ENCODE measurements at places on chromosomes 6 and 20.

- DNase-seq: peak; percentile 92
Observed at GRCh38 chr20:43844778-43845614, 69.7 kb upstream of the TOX2 start.

GRCh38 chr6:150765067-150765764, 100.3 kb upstream of the MTHFD1L start:
- DNase-seq: no peak

DNA sequence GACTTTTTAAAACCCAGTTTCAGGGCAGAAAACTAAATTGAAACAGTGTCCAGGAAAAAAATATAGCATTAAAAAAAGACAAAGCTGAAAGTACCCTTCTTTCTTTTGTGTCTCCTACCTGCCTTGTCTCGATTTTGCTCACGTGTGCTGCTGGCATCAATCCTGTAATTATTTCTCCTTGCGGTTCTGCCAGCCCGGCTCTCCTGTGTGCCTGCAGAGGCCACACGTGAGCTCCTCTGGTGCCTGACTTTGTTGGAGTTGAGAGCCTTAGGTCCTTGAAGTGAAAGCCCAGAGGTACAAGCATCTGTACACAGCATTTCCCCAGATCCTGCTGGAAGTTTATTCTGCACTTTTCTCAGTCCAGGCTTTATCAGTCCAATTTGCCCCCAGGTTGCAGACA, 36.5 kb downstream of the GHRH start:
- no peak for DNase-seq

DNA sequence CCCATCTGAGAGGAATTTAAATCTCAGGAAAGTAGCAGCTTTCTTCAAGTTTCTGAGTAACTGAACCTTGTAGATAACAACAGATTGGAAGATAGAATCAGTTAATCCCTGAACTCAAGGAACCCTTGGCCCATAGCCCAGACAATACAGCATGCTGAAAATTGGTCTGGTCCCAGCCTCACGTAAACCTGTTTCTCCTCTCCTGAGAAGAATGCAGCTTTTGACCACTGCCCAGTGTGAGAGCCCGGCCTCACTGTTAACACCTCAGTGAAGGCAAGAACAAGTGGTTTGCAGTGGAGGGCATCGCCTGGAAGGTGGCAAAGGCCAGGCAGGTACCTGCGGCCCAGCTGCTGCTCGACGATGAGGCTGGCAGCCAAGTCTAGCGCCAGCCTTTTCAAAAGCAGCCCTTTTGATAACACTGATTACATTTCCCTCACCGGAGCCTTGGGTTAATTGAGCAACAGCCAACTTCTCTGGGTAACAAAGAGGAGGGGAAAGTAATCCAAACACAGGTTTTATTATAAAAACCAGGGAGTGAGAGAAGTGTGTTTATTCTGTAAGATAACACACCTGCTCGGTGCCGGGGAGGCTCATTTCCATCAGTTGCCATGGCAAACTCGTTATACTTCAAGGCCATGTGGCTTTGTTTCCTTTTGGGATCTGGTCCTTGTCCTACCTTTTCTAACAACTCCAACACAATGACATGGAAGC, 54.0 kb downstream of the TRAF3IP2 start:
- DNase-seq: peak; percentile 69

- no peak for DNase-seq
Observed at GRCh38 chr6:84344005-84344404, 116.6 kb upstream of the CEP162 start.

DNA sequence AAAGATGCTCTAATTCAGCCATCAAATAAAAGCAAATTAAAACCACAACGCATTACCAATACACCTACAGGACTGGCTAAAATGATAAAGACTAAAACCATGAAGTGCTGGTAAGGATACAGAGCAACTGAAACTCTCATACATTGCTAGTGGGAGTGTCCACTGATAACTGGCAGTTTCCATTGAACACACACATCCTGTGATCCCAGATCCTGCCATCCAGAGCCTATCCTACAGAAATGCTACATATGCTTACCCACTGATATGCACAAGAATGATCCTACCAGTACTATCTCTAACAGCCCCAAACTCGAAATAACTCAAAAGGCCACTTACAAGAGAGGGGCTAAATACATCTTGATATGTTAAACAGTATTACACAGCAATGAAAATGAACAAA, 81.0 kb downstream of the FYN start:
- DNase-seq: no peak

DNA sequence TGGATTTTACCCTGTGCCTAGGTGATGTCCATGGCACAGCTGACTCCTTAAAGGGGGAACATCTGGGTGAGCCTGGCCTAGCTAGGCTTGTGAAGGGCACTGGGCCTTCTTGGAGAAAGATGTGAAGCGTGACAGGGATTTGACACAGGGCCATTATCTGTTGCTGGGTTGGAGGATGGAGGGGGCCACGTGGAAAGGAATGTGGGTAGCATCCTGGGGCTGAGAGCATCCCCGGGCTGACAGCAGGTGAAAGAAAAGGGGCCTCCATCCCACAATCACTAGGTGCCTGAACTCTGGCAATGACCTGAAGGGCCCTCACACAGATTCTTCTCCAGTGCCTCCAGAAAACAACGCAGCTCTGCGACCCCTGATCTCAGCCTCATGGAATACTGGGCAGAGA, 124.7 kb downstream of the DTNBP1 start:
- DNase-seq: no peak

- DNase-seq: no peak
Observed at GRCh38 chr6:168381726-168382458, 59.1 kb upstream of the SMOC2 start.

- DNase-seq: no peak
Observed at GRCh38 chr20:17840423-17840822, 128.2 kb downstream of the SNX5 start.

- no peak for DNase-seq
Observed at GRCh38 chr6:69337311-69337710, 459.5 kb downstream of the LMBRD1 start.

DNA sequence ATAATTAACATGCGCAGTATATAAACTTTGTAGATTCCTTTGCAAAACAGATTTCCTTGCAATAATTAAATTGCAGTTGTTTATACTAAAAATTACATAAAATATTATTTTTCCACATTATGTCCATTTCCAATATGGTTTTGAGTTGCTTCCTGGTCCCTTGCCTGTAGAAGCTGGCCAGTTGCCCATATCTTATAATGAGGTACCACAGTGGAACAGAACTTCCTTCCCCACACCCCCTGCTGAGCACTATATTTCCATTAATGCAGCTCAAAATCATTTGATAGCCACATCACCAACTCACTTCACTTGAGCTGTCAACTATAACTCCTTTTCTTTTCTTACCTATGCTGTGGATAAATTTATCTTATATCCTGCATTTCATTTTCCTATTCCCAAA, 194.6 kb downstream of the DST start:
- DNase-seq: no peak

DNA sequence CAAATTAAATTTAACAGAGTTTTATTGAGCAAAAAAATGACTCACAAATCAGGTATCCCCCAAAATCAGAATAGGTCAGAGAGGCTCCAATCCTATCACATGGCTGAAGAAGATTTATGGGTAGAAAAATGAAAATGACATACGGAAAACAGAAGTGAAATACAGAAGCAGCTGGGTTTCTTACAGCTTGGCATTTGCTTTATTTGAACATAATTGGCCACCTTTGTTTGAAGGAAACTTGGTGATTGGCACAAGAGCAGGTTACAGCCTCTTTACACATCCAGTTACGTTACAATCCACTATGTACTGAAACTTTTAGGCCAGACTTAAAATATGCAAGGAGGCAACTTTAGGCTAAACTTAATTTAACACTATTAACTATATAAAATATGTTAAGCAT, 11.7 kb upstream of the TREM2 start:
- DNase-seq: no peak

GRCh38 chr6:157637516-157637915, 185.5 kb upstream of the SNX9 start:
- no peak for DNase-seq

DNA sequence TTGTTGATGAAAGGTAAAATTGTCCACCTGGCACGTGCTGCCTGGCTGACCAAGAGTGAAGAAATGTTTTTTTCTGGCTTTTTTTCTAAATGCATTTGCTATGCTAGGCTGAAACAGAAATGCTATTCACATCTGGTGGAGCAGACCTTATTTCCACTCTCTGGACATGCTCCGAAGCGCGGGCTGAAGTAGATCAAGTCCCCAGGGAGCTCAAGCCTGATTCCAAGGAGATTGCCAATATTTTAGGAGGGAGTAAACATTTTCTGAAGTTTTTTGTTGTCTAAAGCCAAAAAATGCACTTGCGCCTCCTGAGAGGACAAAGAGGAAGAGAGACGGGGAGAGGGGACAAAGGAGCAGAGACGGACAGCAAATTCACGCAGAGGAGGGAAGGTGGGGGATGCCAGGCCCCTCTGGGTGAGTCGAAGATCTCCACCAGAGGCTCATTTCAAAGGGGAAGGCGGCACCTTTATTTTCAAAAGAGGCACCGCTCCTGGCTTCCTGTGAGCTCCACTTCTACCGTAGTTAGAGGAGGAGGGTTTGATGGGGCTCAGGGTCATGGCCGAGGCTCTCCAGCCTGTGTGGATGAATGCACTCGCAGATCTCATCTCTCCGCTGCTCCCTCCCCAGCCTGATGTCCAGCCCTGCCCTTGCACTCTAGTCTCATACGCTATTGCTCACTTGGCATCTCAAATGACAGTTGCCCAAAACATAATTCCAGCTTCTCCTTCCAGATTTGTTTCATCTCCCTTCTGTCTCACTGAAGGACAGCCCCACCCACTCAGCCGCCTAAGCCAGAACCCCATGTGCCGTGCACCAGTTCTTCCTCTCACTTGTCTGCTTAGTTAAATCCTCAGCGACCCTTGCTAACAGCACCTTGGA, 23.1 kb upstream of the SMOC2 start:
- no peak for DNase-seq

- peak; percentile 50 for DNase-seq
Observed at GRCh38 chr20:36836591-36837269, 39.2 kb upstream of the TLDC2 start.

DNA sequence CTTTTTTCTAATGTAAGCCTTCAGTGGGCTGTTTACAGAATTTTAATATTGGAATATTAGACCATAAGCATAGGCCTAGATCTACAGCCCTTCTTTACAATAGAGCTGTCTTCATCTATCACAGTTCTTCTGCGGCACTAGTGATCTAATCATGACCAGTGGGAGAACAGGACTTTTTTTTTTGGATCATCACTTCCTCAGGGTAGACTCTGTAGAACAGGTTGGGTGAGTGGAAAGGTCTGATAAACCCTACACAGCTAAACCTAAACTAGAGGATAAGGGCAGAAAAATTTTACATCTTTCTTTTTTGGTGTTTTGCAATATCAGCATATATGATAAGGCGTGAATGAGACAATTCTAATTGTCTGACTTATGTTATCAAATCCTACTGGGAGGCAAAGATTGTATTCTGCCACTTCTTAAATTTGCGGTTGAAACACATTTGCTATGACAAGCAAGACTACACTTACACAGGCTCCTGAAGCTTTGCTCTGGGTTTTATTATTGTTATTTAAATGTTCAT, 52.2 kb downstream of the GOPC start:
- no peak for DNase-seq

DNA sequence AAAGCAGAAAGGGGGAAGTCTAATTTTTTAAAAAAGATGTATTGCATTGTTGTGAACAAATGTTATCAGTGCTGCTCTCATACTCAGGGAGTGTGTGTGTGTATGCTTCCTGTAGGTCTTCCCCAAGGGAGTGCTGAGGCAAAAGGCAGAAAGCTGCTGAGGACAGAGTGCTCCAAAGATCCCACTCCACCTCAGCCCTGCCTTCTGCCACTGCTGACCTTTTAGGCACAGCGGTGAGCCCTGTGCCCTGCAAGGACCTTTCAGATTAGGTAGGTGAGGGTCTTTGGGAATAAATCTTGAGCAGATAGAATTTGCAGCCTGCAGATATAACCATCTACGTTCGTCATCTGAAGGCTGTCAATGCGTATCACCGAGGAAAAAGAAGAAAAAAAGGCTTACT, 756.4 kb upstream of the MMS22L start:
- no peak for DNase-seq

DNA sequence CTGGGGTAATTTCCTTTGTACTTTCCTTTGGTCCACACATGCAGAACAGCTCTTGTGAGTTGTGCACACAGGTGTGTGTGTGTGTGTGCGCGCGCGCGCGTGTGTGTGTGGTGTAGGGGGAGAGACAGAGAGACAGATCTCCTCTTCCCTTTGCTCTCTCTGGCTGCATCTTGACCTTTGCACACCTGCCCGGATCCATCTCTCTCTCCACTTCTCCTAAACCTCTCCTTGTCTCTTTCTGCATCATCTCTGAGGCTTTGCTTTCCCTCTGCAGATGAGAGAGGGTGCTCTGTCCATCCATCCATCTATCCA, 67.0 kb downstream of the SRC start:
- DNase-seq: no peak

DNA sequence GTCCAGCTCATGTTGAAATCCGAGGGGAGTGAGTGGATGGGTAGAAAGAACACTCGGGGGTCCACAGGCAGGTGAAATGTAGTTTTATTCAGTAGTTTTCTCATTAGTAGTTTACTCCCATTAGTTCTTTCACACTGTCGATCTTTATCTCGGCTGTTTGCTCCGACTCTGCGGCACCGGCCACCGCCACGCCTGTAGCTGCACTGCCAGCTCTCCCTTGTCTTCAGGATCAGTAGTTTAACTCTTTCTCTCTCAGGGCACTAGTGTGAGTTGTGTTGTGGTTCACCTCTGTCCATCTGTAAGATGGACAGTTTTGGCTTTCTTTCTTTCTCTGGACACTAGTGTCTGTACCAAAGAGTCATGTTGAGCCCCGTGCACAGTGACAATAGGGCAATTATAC, 195.7 kb downstream of the LMBRD1 start:
- DNase-seq: no peak

DNA sequence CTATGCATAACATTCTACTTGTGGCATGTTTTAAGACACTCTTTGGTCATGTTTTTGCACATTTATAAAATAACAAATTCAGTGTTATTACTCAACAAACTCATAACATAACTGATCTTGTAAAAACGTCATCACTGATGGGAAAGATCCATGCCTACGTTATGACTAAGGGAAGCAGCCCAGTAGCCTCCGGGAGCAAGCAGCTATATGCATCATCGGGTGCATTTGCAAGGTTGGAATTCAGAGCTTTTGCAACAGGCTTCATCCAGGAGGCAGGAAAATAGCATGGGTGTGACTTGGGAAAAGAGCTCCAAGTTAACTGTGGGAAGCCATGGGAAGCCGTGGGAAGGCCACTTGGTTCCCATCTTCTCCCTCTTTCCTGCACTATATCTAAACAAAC, 271.6 kb upstream of the SGK1 start:
- peak; percentile 45 for DNase-seq

DNA sequence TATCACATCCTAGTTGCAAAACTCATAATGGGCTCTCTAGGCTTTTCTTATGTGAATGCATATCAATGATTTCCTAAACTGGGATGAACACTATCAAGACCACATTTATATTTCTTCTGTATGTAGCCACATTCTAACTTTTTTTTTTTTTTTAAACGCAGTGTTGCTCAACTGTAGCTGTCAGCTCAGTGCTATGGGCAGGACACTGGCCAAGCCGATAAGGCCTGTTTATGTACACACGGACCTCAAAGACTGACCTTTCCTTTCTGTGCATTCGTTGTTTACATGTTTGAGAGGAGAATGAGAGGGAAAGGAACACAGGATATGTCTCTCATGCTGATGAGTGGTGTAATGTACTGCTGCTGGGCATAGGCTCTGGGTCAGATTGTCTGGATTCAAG, 75.1 kb upstream of the B3GAT2 start:
- DNase-seq: no peak

GRCh38 chr6:7143476-7143974, 35.8 kb downstream of the RREB1 start:
- peak; percentile 67 for DNase-seq
